ENCODE measurements at places on chromosomes 11 and 22. TPM values are rescaled to one million over a fixed set of nuclear protein-coding genes. Genes with fewer than 3 reads are reported as not detected.

TBC1D22A gene
- total RNA-seq = 22.5 TPM

HOATZ gene
- not detected for total RNA-seq

OR52I2 gene
- total RNA-seq = not detected

ACRV1 gene
- total RNA-seq = not detected

LRP5 gene
- total RNA-seq = 2.9 TPM
